ENCODE measurements at places on chromosomes 5 and 9.

GRCh38 chr5:9009931-9010651 lies 535.8 kb downstream of the SEMA5A start:
- DNase-seq, result no peak

DNA sequence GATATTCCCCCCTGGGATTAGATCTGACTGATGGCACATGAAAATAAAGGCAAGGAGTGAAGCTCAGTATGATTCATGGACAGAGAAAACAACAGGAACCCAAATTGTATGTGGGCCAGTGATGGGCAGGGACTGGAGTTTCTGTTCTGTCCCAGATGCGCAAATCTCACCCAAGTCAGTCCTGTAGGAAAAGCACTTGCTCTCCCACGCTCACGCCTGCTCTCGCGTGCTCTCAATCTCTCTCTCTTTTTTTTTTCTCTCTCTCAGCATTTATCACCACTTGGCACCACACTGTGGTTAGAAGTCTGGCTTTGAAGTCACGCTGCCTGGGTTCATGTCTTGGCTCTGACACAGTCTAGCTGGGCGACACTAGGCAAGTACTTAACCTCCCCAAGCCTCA lies 106.5 kb upstream of the LRRTM2 start:
- peak; percentile 28 for DNase-seq

DNA sequence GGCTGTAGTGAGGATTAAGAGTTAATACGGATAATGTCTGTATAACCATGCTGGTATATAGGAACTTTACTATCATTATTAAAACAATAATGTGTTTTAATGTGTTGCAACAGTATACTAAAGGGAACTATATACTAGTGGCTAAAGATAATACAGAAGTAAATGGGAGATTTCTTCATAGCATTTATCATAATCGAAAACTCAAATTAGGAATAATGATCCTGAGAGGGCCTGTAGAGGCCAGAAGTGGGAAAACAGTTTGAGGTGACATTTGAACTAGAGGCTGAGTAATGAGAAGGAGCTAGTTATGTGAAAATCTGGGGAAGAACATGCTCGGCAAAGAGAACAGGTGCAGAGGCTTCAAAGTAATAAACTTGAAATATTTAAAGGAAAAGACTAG lies 2.9 kb downstream of the TCERG1 start:
- no peak for DNase-seq

DNA sequence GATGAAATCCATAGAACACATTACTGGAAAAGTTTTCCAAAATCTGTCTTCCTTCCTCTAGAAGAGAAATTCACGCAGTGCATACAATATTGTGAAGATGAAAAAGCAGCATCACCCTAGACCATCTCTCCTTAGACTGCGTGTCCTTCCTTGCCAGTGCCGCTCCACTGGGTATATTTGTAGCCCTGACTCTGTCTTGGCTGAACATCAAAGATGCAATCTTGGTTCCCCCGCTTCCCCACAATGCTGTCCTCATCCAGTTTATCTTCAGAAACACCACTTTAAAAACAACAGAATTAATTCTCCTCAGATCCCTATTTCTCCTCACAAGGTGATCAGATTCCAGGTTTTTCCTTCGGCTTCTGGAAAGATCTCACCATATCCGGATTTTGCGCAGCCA lies 53.9 kb downstream of the ROR2 start:
- no peak for DNase-seq
